ENCODE measurements at places on chromosomes 6 and 20. TPM values are rescaled to one million over a fixed set of nuclear protein-coding genes. Genes with fewer than 3 reads are reported as not detected.
A peak's percentile ranks its signal among the peaks of the same experiment; 100 is the strongest.

GRCh38 chr6:16130437-16130891 is 1.6 kb downstream of the MYLIP start:
- peak overlapping the region; percentile 88 for H3K27ac ChIP-seq
- DNase-seq = peak; percentile 62
- peaks cover 30% of the 10 kb centered on the region for H3K36me3 ChIP-seq
- peaks cover 50% of the 10 kb centered on the region for H3K4me1 ChIP-seq
- H3K4me3 ChIP-seq = peak overlapping the region; percentile 84
- H3K27me3 ChIP-seq = no peaks in the 10 kb centered on the region

Gene RGS17
- total RNA-seq = not detected

GRCh38 chr6:99821164-99821563 is 172.9 kb downstream of the MCHR2 start:
- no peaks in the 10 kb centered on the region for H3K27me3 ChIP-seq
- H3K4me1 ChIP-seq = no peaks in the 10 kb centered on the region
- no peaks in the 10 kb centered on the region for H3K36me3 ChIP-seq
- no peak overlapping the region for H3K27ac ChIP-seq
- no peak overlapping the region for H3K4me3 ChIP-seq

DNA sequence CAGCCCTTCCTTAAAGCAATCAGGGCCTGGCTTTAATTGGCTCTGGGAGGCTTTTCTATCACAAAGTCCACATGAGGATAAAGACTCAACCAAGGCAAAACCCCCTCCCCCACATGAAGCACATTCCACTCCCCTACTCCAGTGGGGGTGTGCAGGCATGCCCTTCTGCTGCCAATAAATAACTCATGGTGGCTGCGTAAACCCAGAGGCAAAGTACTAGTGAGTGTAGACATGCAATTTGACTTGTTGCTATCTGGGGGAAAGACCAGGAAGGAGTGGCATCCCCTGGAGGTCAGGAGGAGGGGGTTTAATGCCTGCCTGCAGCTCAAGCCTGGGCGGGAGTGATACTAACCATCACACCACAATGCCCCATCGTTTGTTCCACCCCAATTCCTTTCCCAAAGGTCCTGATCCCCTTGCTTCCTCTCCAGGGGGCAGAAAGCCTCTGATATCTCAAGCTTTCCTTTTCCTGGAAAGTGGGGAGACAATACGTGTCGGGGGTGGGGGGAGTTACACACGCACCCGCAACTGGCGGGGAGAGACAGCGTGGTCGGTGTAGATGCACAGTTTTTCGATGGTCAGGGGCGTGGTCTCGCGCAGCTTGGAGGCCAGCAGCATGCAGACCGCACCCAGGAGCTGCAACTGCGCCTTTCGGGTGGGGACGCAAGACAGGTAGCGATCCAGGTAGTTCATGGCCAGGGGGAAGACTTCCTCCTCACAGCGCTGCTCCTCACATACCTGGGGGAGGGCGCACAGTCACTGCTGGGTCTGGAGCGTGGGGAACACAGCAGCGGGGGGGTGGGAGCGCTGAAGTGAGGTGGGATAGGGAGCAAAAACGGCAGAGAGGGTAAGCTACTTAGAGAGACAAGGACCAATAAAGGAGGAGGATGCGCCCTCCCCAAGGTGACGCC is 1.5 kb downstream of the CCND3 start:
- H3K27ac ChIP-seq = peak overlapping the region; percentile 98
- peaks cover 13% of the 10 kb centered on the region for H3K36me3 ChIP-seq
- peaks cover 64% of the 10 kb centered on the region for H3K4me1 ChIP-seq
- peak overlapping the region; percentile 97 for H3K4me3 ChIP-seq

Gene MRPL2
- total RNA-seq = 21.3 TPM

GRCh38 chr20:40390654-40391053 is 298.4 kb downstream of the MAFB start:
- no peak overlapping the region for H3K27ac ChIP-seq
- no peaks in the 10 kb centered on the region for H3K4me1 ChIP-seq
- H3K27me3 ChIP-seq = no peaks in the 10 kb centered on the region
- no peak for DNase-seq
